ENCODE measurements at places on chromosomes 4 and X.

GRCh38 chr4:77188498-77189220 lies 31.7 kb downstream of the CCNG2 start:
- DNase-seq, result no peak

GRCh38 chrX:69093960-69094871 lies 71.0 kb downstream of the PJA1 start:
- DNase-seq, result peak; percentile 37

GRCh38 chr4:109294006-109294405 lies 8.5 kb downstream of the COL25A1 start:
- DNase-seq, result peak; percentile 18

GRCh38 chr4:168118116-168118655 lies 25.8 kb downstream of the ANXA10 start:
- no peak for DNase-seq

- DNase-seq, result no peak
These were observed 107.5 kb upstream of the AMOT start for GRCh38 chrX:112947981-112948615.

DNA sequence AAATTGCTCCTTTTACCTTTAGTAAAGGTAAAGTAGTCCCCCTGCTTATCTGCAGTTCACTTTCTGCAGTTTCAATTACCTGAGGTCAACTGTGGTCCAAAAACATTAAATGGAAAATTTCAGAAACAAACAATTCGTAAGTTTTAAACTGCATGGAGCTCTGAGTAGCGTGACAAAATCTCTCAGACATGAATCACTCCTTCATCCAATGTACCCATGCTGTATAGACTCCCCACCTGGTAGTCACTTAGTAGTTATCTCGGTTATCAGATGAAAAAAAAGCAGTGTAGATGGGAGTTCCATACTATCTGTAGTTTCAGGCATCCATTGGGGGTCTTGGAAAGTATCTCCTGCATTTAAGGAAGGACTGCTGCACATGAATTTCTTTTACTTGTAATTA lies 7.7 kb downstream of the UNC5C start:
- no peak for DNase-seq

GRCh38 chr4:26084414-26084813 lies 170.4 kb downstream of the SMIM20 start:
- no peak for DNase-seq

DNA sequence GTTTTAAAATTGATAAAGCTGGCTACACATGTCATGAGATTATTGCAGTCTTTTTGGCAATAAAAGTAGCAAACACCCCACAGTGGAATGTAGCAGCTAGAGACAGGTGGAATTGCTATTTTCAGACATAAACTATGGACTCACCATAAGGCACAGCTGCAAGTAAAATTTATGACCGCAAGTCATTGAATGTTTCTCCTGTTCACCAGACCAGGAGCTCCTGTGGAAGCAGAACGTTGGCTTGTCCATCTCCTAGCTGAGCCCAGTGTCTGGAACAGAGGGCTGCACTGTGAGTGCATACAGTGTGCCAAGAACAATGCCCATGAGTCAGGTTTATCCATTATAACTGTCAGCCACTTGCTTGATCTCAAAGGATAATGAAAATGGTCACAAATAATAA lies 538.2 kb downstream of the INPP4B start:
- no peak for DNase-seq

DNA sequence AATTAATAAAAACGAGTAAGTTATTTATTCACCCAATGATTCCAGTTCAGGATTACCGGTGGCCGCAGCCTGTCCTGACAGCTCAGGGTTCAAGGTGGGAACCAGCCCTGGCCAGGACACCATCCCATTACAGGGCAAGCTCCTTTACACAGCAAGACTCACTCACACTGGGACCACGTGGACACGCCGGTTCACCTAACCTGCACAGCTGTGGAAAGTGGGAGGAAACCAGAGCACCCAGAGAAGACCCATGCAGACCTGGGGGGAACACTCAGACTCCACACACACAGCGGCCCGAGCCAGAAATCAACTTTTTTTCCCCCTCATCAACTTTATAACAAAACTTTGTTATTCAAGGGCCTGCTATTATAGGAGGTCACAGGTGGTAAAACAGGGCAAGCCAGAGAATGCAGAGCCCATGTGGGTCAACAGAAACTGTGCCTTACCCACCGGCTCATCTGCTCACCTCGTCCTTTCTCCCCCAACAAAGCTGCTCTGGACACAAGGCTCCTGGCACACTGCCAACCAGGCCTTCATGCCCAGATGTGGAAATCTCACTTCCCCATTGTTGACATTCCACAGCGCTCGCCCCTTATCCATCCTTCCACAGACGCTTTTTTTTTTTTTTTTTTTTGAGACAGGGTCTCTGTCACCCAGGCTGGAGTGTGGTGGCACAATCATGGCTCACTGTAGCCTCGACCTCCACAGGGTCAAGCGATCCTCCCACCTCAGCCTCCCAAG lies 8.0 kb upstream of the ODAPH start:
- peak; percentile 44 for DNase-seq

- no peak for DNase-seq
These were observed 34.0 kb upstream of the MAGEB2 start for GRCh38 chrX:30181353-30181752.

DNA sequence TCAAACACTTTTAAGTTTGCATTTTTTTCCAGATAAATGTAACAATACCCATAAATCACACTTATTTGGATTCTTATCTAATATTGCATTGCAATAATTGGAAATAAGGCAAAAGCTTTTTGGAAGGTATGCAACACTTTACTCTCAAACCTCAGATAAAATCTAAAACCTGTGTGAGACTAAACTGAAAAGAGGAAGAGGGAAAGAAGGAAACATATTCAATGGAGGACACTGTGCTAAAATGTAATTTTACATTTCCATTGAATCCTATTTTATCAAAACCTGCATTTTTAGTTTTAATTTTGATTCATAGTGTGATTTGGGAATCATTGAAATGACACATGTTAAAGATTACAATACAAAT lies 99.4 kb downstream of the HPGD start:
- no peak for DNase-seq

DNA sequence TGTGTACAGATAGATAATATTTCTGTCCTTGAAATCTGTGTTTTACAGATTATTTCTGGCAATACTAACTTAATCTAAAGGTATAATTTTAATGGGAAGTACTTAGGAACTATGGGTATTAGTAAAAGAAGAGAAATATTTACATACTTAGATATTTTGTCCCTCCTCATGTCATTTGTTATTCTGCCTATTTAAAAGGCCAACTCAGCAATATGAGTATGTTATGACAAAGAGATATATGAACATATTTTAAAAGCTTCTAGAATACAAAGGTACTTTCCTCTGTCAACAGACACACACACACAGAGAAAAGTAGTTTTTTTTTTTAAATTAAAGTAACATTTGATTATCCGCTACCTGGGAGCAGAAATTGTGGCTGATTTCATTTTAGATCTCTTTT lies 7.9 kb downstream of the SLC7A11 start:
- no peak for DNase-seq

- no peak for DNase-seq
These were observed 736 bp downstream of the IDS start for GRCh38 chrX:149504226-149504914.
